Astrocyte (in vitro differentiated cells and primary cell): ENCODE measurements at places on chromosomes 11 and 22.

DNA sequence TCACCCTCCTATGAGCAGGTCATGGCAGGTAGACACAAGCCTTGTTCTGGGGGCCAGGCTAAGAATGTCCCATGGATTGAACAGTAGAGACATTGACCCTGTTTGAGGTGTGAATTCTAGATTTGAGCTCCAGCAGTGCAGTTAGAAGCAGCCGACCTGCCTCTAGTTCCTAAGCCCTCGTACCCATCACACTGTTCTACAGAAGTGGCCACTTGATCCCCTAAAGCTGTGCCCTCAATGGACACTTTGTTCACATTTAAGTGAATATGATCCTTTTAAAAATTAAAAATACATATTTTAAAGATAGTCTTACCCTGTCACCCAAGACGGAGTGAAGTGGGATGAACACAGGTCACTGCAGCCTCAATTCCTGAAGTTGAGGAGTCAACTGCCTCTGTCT is 122.0 kb downstream of the MED15 start:
- no peak for DNase-seq

- no peak for DNase-seq
Observed at GRCh38 chr11:104366321-104366734, 202.4 kb upstream of the PDGFD start.

- no peak for DNase-seq
Observed at GRCh38 chr11:110092111-110092514, 1.1 kb upstream of the ZC3H12C start.

GRCh38 chr11:34790620-34791019 is 125.6 kb downstream of the APIP start:
- DNase-seq = no peak

GRCh38 chr11:106581399-106581798 is 436.9 kb downstream of the GUCY1A2 start:
- DNase-seq = no peak

DNA sequence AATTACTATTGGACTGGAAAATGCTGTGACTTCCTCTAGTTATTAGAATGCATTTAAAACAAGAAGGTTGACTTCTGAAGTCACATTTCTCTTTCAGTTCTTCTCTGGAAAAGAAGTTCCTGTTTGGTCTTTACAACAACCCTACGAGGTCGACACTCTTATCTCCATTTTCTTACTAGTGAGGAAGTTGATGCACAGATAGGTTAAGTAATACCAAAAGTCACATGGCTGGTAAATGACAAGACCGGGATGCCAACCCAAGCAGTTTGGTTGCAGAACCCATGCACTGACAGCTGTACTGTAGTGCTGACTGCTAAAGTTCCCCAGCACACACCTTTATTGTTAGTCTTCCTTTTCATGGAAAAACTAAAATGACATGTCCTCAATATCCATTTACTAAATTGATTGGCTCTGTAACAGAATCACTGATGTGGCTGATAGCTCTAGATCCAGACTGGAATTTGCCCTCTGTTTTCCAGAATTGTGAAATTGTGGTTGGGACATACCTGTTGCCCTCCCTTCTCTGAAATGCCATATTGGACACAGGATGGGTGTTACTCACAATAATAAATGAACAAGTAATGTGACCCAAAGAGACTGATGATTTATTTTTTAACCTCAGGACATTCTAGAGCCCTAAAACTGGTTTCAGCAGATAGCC is 9.4 kb upstream of the TECTA start:
- DNase-seq = no peak

DNA sequence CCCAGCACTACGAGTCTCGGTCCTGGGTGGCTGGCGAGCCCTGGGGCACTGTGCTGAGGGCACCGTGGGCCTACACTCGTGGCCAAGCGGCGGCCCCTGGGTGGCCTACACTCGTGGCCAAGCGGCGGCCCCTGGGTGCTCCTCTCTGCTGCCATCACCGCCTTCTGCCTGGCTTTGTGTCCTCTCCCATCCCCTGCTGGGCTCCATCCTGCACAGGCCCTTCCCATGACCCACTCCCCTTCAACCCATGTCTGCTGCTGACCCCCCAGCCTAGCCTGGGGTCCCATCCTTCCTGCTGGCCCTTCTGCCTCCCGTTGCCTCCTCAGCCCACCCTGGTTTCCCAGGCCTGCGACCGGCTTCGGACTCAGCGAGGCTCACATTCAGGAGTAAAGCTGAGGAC is 87.4 kb upstream of the CLDN5 start:
- no peak for DNase-seq

DNA sequence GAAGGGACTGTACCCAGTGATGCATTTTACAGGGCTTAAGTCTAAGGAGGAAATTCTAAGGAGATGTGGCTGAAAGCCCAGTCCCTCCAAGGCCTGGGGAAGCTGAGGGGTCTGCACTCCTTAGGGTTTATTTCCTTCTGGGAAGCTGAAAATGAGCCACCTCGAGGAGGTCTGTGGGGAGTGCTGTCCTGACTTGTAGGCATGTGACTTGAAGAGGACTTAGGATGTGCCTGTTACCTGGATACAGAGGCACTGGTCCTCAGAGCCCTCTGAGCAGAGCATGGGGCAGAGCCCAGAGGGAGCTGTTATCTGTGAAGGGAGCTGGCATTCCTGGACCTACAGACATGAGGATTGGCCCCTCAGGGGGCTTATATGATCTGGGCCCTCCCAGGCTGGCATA is 77.1 kb downstream of the TP53I11 start:
- DNase-seq = no peak

DNA sequence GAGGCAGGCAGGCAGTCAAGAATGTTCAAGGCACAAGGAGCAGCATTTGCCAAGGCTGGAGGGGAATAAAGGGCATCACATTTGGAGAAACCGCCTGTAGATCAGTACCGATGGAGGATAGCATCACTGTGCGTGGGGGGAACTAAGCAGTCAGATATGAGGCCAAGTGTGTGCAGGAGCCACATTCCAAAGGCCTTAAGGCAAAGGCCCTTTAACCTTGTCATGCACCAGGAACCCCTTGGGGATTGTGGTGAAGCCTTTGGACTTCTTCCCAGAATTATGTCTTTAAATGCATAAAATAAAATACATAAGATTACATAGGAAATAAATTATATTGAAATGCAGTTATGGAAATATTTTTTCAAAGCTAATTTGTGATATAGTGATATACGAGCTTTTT is 532.1 kb downstream of the BUD13 start:
- no peak for DNase-seq

DNA sequence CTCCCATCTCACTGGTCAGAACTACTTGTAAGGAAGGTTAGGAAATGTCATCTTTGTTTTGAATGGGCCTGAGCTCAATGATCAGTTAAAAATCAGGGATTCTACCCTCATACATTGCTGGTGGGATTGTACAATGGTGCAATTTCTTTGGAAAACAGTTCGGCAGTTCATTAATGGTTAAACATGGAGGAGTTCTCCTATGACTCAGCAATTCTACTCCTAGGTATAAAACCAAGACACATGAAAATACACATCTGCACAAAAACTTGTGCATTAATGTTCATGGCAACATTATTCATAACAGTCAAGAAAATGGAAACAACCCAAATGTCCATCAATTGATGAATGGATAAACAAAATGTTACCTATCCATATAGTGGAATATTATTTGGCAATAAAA is 4.9 kb upstream of the APOA5 start:
- no peak for DNase-seq

- no peak for DNase-seq
Observed at GRCh38 chr22:17472932-17473331, 90.4 kb upstream of the SLC25A18 start.

DNA sequence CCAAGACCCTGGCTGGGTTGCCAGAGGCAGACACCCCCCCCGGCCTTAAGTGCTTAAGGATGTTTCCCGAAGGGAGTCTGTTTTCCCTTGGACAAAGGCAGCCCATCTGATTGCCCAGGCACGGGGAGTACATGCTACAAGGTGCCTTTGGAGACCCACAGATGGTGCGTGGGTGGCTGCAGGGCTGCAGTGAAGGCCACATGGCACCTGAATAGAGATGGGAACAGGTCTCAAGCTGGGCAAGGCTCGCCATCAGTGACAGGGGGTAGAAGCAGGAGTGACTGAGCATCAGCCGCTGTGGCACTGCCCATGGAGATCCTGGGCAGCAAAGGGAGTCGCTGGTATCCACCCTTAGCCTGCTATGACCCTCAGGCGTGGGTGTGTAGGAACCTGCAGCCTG is 2.4 kb downstream of the RTL6 start:
- DNase-seq = no peak

- no peak for DNase-seq
Observed at GRCh38 chr11:72370201-72370600, 64.1 kb downstream of the CLPB start.

- DNase-seq = no peak
Observed at GRCh38 chr11:132080127-132080526, 709.7 kb downstream of the NTM start.

DNA sequence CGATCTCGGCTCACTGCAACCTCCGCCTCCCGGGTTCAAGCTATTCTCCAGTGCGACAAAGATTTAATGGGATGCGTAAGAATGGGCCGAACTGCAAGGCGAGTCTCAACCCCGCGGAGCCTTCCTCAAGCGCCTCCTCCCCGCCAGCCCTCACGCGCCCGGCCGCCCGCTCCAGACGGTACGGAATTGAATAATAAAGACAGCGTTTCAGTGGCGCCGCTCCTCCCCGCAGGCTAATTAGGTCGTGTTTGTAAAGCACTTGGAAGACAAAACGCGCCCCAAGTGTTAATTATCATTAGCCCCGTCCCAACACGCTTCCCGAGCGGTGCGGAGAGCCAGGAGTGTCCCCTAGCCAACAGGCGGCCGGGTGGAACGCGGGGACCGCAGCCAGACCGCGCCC is 192.0 kb downstream of the BUD13 start:
- no peak for DNase-seq

GRCh38 chr11:94536386-94536785 is 7.3 kb upstream of the FUT4 start:
- DNase-seq = no peak

DNA sequence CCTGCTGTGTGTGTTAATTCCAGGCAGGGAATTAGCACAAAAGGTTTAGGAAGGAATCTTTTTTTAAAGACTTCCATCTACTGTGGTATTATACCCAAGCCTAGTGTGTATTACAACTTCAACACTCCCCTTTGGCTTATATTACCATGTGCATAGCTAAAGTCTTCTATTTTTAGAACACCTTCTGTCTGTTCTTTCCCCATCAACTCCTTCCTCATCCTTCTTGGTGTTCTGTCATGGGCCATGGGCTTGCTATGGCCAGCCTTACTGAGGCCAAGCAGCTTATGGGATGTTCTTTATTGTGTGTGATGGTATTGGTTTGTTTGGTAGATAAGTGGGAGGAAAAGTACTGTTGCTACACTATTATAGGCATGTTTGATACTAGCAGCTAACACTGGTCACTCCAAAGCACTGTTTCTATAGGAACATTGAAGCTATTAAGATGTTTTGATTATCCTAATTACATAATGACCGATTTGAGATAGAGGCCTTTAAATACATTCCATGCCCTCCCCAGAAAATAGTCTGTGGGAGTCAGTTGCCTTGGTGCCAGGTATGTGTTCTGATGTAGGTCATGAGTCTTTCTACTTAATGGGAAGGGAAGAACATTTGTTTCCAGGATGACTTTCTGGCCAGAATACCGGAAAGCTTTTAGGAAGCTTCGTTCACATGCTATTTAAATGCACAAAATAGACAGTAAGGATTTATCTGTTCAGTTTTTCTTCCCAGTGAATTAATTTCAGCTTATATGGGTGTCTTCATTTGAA is 16.5 kb downstream of the MCAM start:
- DNase-seq = no peak

- no peak for DNase-seq
Observed at GRCh38 chr11:60926500-60926899, 2.2 kb downstream of the TMEM132A start.

DNA sequence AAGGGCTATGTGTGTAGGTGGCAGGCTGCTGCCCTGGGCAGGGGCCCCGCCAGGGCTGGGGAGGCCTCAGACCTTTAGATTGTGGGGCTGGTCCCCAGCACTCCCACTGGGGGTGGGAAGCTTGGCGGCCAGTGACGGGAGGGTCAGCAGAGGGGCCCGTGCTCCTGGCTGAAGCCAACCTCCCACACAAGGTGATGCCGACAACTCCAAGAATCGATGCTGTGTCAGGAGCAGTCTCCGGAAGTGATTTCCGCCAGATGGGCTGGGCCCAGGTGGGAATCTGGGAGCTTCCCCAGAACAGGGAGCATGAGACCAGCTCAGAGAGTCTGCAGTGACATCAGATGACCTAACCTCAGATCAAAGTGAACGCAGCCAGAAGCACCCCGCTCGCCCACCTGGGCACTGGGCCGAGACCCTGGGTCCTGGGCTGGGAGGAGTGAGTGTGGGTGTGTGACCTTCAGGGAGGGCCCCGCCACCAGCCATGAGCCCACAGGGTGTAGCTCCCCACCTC is 7.7 kb downstream of the TRPM5 start:
- DNase-seq = no peak

DNA sequence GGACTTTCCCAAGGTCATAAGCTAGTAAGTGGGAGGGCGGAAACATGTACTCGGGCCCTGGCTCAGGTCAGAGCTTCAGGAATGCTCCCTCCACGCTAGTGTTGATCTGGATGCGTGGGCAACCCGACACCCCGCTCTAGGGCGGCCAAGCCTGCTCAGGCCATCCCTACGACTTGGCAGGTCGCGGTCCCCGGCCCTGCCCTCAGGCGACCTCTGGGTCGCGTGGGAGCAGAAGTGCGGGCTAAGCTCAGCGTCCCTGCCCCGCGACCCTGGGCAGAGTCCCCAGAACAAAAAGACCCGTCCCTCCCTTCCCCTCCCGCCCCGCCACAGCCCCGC is 781 bp upstream of the TEF start:
- DNase-seq = peak; percentile 83

DNA sequence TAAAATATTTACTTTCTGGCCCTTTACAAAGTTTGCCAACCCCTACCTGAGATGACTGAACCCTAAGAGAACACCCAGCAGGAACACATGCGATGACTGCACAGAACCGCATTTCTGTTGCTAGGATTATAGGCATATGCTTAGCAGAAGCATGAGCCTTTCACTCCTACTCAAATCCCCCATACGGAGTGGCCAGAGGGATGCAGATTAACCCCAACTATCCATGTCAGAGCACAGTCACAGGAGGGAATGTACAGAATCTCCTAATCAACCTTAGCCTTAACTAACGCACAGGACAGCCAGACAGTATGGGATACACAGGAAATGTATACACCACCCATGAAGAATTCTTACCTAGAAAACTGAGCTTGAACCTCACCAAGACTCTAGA is 6.2 kb downstream of the HPS4 start:
- no peak for DNase-seq

GRCh38 chr11:124510279-124510678 is 33.2 kb downstream of the OR8B12 start:
- DNase-seq = no peak

DNA sequence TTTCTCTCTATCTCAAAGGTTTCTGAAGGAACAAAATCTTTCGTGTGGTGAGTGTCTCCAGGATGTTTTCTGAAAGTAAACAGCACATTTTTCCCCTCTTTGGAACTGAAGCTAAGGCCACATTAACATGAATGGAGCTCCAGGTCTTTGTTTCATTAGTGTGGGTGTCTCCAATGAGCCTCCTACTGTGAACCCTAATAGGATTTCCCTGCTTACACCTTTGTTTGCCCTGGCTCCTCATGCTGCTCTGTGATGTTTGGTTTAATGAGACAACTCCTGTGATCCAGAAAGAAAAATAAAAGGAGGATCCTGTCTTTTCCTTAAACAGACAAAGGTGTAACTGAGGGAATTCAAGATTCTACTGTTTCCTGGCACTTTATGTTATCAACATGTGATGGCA is 76.9 kb upstream of the SLC6A5 start:
- DNase-seq = no peak
